ENCODE measurements at places on chromosomes 11 and 22.
A peak's percentile ranks its signal among the peaks of the same experiment; 100 is the strongest.

GRCh38 chr11:95559899-95560298, 229.7 kb downstream of the FAM76B start:
- no peak for DNase-seq

DNA sequence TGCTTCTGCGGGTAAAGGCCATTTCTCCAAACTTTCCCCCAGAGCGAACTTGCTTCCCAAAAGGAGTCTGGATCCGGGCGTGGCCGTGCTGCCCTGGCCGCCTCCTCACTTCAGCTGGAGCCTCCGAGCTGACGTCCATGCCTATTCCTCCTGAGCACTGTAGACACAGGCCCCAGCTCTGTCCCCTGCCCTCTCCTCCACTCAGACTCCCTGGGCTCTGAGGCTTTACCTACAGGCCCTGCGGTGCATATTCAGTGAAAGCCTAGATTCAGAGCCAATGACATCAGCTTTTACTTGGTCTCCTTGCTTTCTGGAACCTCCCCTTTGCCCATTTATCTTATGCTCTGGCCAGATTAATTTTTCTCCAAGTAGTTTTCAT, 9.7 kb downstream of the LRP5 start:
- peak; percentile 48 for DNase-seq

DNA sequence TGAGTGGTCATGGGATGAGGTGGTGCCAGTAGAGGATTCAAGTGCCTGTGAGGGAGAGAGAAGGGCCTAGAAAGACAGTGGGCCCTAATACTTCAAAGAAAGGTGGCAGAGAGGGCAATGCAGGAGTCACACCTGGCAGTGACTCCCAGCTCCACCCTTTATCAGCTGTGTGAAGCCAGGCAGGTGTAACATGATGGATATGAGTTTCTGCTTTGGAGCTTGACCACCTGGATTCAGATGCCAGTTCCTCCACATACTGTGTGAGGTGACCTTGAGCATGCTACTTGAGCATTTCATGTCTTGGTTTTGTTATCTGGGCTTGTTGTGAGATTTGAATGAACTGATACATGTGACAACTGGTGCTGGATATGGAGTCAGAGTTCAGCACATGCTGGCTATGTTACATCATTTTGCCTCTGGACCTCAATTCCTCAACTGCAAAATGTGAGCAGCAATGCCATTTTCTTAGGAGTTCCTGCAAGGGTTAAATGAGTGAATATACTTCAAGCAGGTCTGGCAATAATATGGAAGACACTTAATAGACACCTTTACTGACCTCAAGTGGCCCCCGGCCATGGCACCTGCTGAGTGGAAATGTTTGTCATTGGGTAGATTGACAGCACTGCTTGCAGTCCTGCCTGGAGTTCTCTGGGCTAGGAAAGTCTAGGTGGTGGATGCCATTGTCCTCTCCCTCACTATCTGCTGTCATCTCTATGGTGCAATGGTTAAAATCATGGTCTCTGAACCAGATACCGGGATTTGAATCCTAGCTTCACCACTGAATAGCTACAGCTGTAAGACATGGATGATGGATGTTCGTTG, 83.3 kb downstream of the MICAL2 start:
- DNase-seq: no peak

- no peak for DNase-seq
Measured at GRCh38 chr11:13080861-13081260, 71.7 kb downstream of the RASSF10 start.

DNA sequence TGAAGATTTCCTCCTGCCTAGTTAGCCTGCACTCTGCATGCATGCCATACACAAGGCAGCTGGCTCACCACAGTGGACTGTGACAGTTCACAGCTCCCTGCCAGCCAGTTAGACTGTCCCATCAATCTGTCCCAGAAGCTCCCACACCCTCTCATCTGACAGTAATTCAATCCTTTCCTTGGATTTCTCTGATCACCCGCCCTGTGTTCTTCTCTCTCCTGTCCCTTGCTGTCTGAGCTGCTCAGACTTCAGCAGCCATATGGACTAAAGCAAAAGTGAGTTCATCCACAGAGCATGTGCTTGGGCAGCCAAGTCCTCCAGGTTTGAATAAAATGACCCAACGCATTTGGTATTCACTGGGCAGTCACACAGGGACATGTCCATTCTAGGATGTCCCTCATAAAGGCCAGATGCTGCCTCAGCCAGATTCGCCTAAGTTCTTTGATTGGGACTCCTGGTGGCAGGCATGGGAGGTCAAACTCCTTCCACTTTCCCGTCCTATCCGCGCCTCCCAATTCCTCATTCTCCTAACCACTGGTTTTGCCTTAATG, 54.5 kb upstream of the ZBTB44 start:
- no peak for DNase-seq

GRCh38 chr11:134711588-134711987, 299.5 kb upstream of the B3GAT1 start:
- DNase-seq: no peak

DNA sequence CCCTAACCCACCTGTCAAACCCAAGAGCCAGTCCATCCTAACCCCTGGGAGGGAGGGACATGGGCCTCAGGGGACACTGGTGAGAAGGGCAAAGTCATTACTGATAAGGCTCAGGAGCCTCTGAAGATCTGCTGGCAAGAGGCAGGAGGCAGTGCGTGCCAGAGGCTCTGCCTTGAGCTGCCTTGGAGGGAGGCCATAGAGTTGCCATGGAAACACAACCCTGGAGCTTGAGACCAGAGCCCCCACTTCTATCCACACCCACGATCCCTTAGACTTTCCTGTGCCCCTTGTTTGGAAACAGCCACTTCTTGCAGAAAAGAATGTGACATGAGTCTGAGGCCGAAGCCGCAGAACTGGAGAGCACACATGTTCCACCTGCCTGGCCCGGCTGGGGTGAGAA, 89.7 kb upstream of the CSNK2A3 start:
- no peak for DNase-seq
